GM03348 (cell line): ENCODE measurements at places on chromosomes 7 and 10.

- no peak for DNase-seq
These were observed 105.7 kb downstream of the NEURL1 start for GRCh38 chr10:103599211-103599610.

DNA sequence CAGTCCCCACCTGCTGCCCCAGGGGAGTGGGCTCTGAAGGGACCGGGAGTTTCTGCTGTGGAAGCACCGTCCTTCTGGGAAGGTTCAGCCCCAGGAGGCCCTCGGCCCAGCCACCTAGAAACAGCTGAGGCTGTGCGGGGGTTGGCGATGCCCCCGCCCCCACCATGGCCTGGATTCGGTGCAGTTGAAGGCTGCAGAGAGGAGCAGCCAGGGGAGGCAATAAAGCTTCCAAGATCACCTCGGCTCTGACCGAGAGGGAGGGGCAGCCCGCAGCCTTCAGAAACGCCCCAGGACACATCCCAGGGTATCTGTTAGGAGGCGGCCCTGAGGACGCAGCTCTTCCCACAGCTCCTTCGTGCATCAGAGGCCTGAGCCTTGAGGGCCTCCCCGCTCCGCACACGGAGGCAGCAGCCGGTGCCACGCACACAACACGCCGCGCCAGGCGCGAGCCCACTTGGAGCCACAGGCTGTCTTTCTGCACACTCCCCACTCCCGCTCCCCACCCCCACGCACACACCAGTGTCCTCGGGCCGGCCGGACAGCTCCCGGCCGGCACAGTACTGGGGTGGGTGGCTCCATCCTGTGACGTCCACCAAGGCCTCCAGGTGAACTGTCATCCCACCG is 1.6 kb downstream of the KNDC1 start:
- no peak for DNase-seq

DNA sequence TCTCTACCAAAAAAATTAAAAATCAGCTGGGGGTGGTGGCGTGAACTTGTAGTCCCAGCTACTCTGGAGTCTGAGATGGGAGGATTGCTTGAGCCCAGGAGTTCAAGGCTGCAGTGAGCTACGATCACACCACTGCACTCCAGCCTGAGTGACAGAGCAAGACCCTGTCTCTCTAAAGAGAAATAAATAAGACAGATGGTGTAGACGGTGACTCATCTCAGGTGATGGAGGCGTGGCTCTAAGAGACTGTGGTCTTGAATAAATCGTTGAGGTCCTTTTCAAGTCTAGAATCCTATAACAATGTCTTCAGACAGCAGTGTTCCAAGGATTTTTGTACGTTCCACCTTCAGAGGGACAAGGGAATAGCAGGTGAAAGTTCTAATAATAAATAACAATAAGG is 53.8 kb upstream of the PFKFB3 start:
- DNase-seq, result no peak

DNA sequence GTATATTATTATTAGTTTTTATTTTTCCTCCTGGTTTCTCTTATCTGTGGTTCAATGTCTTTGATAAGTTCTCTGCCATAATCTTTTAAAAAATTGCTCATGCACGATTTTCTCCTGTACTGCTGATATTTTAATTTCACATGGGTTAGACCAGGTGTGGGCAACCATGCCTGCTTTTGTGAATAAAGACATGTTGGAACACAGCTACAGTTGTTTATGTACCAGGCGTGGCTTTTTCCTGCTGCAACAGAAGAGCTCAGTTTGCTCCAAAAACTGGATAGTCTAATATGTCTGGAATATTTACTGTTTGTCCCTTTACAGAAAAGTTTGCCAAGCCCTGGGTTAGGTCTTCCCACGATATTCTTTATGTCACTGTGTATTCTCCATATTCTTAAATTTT is 105.2 kb downstream of the VWC2 start:
- no peak for DNase-seq

GRCh38 chr7:24325708-24326107 is 41.7 kb downstream of the NPY start:
- DNase-seq, result no peak

GRCh38 chr10:24209946-24210491 is 1.1 kb downstream of the KIAA1217 start:
- peak; percentile 51 for DNase-seq

- no peak for DNase-seq
These were observed 52.8 kb downstream of the LMBR1 start for GRCh38 chr7:156840134-156840533.

GRCh38 chr10:127738512-127739424 is 1.8 kb downstream of the FOXI2 start:
- DNase-seq, result no peak

DNA sequence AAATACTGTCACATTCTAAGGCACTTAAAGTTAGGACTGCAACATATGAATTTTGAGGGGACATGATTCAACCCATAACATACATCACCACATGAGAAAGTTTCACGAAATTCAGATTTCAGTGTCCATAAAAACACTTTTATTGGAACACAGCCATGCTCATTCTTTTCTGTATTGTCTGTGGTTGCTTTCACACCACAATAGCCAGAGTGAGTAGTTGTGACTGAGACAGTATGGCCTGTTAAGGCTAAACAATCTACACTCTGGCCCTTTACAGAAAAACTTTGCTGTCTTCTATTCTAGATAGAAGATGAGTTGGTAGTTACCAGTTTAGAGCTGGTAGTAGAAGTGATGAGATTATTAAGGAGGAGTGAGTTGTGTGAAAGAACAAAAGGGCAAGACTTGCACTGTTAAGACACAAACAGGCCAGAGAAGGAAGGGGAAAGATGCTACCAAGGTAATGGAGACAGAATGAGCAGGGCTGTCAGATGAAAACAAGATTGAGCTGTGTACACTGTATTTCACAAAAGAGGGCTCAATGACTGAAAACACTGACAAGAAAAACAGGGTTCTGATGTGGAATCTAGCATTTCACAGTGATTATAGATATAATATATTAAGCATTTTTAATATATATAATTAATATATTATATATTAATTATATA is 108.6 kb downstream of the PPP1R3A start:
- no peak for DNase-seq

DNA sequence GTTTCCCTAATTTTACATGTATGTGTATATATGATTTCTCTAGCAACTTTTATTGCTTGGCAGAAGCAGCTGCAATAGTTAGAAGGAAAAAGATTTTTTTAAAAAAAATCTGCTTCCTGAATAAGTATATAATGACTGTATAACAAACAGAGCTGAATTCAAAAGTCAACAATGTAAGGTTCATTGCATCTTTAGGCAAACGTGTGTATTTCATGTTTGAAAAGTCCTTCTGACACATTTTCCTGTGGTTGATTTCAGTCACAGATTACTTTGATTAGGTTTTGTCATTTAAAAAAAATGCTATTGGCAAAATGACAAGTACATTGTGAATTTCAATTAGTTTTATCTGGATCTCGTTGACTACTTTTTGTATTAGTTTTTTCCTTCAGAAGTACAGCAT is 231.0 kb downstream of the CSTF2T start:
- no peak for DNase-seq

DNA sequence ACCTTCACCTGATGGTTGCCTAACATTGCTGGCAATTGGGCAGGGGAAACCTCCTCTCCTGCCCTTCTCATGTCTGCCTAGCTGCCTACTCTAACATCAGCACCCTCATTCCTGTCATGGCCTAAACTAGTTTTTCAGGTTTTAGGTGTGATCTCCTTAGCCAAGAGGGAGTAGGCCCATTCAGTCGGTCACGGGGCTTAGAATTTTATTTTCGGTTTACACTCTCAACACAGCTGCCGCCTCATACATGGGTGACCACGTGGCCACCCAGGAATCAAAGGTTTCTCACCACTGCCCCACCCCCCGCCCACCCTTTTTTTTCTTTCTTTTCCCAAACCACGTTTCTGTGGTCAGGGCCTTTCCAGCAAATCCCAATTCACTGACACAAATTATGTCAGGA is 97.2 kb downstream of the RALA start:
- no peak for DNase-seq

GRCh38 chr7:28269700-28270361 is 89.2 kb upstream of the JAZF1 start:
- no peak for DNase-seq
